DMS153 (cell line): ENCODE measurements at places on chromosomes 5 and 9.

GRCh38 chr5:173857234-173857633 lies 30.9 kb upstream of the CPEB4 start:
- no peak for DNase-seq

DNA sequence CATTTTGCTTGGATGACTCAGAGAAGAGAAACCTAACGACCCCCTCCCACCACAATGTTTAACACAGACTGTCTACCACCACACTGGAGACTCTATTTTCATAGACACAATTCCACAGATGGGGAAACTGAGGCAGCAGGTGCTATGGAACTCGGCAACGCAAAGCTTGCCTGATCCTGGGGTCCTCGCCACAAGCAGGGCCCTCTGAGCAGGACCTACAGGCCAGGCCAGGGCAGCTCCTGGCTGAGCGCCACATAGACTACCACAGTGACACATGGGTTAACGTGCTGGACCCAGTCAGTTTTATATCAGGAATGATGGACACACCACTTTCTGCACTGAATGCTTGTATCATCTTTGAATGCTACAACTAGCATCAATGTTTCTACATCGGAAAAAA lies 11.8 kb downstream of the IPPK start:
- DNase-seq: no peak

GRCh38 chr5:91109634-91110033 lies 273.5 kb downstream of the ARRDC3 start:
- no peak for DNase-seq

DNA sequence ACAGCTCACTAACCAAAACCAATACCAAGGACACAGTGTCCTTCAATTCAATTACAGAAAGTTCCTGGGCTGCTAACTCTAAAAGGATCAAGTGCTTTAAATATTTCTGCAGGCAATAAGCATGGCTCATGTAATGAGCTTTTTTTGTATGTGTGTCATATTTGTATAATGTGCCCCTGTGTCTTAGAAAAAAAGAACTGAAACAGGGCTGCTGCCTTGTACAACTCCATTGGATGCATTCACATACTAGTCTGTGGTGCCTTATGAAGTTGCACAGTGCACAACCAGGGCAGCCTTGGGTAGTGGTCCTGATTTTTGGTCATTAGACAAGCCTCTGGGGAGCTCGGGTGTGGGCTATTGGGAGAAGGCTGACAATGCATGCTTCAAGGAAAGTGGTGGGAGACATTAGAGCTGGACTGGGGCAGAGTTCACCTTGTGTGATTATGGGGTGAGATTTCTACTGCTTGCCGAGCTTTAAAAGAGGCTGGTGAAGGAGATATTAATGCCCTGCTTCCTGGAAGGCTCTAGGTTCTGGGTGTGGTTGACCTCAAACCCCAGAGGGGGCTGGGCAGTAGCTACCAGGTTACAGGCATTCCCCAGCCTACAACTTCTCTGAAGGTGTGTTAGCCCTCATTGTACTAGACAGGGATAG lies 3.6 kb upstream of the CPEB4 start:
- no peak for DNase-seq

GRCh38 chr9:129201866-129202265 lies 23.8 kb upstream of the IER5L start:
- DNase-seq: no peak

GRCh38 chr9:33843312-33843961 lies 26.5 kb downstream of the UBE2R2 start:
- no peak for DNase-seq

DNA sequence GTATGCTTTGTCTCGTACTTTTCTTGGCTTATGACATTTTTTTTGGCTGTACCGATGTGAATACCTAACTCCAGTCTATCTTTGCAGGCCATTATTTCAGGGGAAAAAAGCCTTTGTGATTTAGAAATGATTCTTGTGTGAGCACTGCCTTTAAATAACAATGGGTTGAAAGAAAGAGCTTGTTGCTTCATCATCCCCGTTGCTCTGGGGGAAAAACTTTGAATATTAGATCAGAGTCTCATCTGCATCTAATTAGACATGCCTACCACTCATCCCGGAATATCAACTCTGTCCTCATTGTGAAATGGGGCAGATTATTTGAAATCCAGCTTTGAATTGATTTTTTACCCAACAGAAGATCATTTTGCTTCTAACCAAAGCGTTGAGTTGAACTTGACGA lies 13.5 kb downstream of the CXCL14 start:
- DNase-seq: no peak

- DNase-seq: no peak
These were observed 14.2 kb upstream of the C5orf46 start for GRCh38 chr5:147920420-147921030.

DNA sequence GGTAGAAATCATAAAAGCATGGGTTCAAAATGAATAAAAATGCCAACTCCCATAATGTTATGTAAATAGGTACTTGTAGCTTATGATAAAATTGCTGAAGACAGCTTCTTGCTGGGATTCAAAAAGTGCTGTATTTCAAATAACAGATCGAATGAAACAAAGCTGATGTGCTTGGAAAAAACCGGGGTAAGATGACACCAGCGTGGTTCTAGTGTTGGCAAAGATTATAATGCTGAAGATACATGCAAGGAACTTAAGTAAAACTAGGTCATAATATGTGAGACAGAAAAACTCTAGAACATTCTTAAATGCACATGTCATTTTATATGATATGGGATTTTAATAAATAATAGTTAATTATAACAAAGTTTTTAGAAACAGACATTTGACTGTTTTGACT lies 44.4 kb upstream of the APC start:
- DNase-seq: no peak

DNA sequence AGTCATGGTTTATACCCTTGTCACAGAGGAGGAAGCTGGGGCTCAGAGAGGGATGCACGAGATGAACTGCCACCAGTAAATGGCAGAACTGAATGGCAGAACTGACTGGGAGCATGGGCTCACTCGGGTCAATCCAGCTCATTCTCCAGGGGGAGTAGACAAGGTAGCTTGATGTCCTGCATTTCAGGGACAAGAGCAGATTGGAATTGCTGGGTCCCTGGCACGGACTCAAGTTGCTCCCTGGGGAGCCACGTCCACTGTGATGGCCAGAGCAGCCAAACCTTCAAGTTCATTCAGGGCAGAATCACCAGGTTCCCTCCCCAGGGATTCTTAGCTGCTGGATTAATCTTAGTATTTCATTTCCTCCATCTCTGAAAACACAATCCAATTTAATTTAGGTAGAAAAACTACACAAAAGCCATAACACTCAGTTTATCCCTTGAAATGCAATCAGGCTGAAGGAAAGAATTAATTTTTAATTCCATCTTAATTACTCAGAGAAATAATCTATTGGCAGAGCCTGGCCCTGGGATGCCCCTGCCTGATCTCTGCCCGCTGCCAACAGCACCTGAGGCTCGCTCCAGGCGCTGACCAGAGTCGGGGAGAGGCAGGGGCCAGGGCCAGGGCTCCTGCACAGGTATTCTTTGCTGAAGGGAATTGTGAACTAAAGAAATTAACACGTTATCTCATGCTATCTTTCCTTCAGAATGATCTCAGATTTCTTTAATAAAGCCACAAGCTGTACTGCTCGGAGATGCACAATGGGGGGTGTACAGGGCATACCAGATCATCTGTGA lies 42.0 kb upstream of the UNC5A start:
- no peak for DNase-seq

DNA sequence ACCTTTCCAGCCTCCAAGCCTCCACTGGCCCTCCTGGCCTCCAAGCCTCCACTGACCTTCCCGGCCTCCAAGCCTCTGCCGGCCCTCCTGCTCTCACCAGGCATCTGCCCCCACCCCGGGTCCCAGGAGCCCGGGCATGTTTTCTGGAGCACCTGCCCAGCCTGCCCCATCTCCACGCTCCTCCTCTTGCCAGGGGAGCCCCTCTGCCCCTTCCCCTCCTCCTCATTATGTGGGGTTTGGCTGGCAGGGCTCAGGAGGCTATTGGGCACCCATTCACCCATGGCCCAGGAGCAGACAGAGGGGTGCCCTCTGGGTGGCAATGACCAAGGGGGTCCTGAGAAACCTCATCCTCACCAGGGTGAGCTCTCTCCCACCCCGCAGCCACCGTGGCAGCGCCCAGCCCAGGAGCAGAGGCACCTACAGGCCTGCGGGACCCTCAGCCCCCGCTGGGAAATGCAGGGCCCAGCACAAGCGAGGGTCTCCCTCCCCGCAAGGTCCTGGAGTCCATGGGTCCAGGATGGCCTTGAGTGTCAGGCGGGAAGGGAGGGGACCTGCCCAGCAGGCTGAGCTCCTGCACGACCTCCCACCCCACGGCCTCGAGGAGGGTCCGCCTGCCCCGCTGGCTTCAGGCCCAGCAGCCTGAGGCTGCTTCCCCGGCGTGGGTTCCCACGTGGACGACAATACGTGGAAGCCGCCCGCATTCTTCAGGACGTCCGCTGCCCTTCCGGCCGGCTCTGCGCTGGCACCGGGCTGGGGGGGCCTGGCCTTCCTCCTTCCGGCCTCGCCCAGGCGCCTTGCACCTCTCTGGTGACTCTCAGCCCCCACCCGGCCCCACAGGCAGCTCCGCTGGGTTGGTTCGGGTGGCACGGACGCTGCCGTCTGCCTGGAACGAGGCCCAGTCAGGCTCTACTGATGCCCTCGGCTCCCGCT lies 51.4 kb upstream of the NRARP start:
- no peak for DNase-seq
